ENCODE measurements at places on chromosomes 7 and 10. TPM values are rescaled to one million over a fixed set of nuclear protein-coding genes. Genes with fewer than 3 reads are reported as not detected.

GRCh38 chr7:33841031-33841430, 64.3 kb upstream of the BMPER start:
- no peak overlapping the region for H3K27ac ChIP-seq
- H3K27me3 ChIP-seq, result no peaks in the 10 kb centered on the region
- no peaks in the 10 kb centered on the region for H3K36me3 ChIP-seq

FOXP2 gene
- 51.6 TPM for total RNA-seq

GRCh38 chr10:127928021-127928806, 21.3 kb downstream of the PTPRE start:
- H3K27me3 ChIP-seq, result no peaks in the 10 kb centered on the region
- no peak for DNase-seq
- H3K4me1 ChIP-seq, result peaks cover 18% of the 10 kb centered on the region
- peak overlapping the region; percentile 27 for H3K27ac ChIP-seq
- H3K36me3 ChIP-seq, result no peaks in the 10 kb centered on the region

GRCh38 chr10:51649064-51649463, 50.3 kb downstream of the CSTF2T start:
- H3K36me3 ChIP-seq, result no peaks in the 10 kb centered on the region
- no peak overlapping the region for H3K27ac ChIP-seq
- H3K4me3 ChIP-seq, result no peak overlapping the region
- no peaks in the 10 kb centered on the region for H3K4me1 ChIP-seq
- no peak for DNase-seq

RARRES2 gene
- 42.6 TPM for total RNA-seq

Measured in stomach (tissue), 19 donors.